ENCODE measurements at places on chromosomes 2 and 18.

DNA sequence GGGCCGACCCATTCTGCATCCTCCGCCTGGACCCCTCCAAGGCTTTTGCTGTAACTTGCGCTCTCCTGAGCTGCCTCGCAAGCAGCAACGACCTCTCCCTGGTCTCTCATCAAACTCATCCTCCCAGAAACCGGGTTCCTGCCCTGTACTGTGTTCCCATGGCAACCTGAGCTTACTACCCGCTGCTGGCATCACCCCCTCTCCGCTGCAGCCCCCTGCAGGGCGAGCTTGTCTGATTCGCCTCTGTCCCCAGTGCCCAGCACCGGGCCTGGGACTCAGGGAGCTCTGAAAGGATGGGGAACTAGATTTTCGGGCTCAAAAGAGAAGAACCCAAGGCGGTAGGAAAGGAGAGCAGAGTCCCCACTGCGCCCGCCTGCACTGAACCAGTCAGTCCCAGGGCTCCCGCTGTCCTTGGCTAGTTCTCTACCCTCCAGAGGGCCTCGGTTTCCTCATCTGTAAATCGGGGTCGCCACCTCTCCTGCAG is 463 bp downstream of the HS1BP3 start:
- DNase-seq = no peak

DNA sequence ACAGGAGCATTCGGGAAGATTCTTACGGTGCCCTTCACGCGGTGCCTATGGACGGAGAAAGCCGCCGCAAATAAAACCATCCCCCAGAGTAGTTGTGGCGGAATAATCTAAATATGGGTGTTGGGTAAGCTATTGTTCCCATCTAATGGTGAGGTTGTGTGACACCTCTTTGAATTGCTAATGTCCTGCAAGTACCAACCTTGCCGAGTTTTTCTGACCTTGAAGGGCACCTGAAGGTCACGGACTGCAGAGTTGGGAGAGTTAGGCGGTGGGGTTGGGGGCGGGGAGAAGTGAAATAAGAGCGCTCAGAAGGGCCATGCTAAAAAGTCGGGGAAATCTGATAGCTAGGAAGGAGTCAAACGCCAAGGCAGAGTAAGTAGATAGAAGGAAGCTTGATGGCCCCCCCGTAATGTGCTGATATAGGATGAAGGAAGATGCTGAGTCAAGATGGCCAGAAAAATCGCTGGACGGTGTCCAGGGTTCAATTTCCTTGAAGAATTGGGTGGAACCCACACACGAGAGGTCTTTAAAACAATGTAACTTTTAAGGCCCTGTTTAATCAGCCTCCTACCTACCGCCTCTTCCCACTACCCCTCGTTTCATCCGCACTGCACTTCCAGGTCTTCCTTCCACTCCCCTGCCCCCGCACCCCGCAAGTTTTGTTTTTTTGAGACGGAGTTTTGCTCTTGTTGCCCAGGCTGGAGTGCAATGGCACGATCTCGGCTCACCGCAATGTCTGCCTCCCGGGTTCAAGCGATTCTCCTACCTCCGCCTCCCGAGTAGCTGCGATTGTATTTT is 600 bp downstream of the KATNAL2 start:
- DNase-seq = no peak

DNA sequence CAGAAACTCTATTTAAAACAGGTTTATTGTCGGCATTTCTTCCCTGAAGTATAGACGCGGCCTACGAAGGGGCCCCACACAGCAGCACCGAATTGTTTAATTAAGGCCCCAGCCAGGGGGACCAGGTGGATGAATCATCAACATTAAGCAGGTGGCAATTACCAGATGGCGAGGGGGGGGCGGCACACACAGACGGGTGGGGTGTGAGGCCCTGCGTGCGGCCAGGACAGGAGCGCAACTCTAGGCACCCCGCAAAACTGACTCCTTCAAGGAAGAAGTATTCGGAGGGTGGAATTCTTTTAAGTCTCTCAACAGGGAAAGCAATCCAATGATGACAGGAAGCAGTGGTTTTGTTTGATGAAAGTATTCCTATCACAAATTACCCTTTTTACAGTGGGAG is 830.4 kb downstream of the GALR1 start:
- DNase-seq = no peak

DNA sequence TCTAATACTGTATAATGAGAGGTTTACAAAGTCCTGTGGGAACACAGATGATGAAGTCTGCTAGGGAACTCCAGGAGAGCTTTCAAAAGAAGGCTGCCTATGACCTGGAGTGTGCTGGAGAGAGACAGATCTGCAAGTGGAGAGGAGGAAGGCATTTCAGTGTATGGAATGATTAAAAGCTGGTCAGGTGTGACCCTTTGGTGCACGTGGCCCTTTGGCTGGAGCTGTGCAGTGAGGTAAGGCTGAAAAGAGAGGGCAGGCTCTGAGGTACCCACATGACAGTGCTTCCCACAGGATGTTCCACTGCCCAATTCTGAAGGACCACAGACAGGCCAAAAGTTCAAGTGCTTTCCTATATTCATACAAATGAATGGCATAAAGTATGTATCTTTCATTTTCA is 157.1 kb downstream of the DYM start:
- no peak for DNase-seq

GRCh38 chr2:46872902-46873603 is 42.6 kb downstream of the MCFD2 start:
- DNase-seq = no peak

DNA sequence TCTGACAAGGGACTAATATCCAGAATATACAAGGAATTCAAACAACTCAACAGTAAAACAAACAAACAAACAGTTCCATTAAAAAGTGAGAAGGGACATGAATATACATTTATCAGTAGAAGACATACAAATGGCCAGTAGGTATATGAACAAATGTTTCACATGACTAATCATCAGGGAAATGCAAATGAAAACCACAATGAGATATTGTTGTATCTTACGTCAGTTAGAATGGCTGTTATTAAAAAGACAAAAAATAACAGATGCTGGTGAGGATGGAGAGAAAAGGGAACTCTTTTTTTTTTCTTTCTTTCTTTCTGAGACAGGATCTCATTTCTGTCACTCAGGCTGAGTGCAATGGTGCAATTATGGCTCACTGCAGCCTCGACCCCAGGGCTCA is 175.5 kb downstream of the CAMKMT start:
- no peak for DNase-seq

- DNase-seq = no peak
Observed at GRCh38 chr2:149816756-149817551, 229.4 kb upstream of the MMADHC start.

- no peak for DNase-seq
Observed at GRCh38 chr2:1324884-1325283, 88.4 kb upstream of the TPO start.

- DNase-seq = no peak
Observed at GRCh38 chr18:57150828-57151227, 3.9 kb downstream of the BOD1L2 start.

DNA sequence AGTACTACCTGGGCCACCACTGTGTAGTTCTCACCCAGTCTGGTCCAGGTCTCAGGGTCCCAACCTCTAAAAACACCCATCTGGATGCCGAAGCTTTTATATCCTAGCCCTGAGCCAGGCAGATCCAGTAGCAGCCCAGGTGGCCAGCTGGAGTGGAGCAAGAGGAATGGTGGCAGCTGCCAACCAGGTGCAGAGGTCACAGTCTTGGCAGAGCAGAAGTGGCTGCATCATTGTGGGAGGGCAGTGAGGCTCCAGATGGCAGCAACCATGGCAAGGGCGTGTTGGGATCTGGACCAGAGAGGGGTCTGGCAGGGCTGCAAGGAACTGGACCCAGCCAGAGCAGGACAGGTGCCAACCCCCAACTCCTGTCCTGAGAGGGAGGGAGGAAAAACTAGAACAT is 72.2 kb upstream of the AGAP1 start:
- no peak for DNase-seq

DNA sequence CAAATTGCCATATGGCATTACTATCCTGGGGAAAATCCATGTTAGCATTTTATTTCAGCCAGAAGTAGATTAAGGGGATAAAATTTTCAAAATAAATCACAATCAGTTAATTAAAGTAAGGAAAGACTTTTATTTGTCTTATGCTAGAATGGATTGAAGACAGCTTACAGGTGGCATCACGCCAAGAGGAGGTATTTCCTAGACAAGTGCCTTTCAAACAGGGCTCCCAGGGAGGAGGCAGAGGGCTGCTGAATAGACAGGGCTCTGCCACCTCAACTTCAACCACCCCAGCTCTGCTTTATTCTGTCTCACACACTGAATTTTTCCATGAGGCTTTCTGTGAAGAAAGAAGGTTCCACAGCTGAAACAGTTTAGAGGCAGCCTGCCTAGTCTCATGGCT is 12.2 kb downstream of the CCDC68 start:
- no peak for DNase-seq

- no peak for DNase-seq
Observed at GRCh38 chr2:186309901-186310300, 176.2 kb upstream of the ZC3H15 start.

DNA sequence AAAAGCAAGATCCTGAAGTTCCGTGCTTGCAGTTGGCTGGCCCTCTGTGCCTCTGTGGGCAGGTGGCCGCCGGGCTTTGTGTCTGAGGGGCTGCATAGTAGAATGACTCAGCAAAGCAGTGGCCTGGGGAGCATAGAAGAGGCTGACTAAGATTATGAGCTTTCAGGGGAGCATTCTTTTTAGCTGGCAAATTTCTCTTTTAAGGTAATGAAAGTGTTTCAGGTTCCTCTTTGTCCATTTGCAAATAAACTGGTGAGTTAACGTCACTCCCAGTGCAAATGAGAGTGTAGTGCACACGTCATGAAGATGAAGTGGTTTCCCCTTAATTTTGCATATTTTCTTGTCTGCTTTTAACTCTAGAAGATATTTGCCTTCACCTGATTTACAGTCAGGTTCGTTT is 98.6 kb downstream of the BCL2L11 start:
- DNase-seq = no peak

DNA sequence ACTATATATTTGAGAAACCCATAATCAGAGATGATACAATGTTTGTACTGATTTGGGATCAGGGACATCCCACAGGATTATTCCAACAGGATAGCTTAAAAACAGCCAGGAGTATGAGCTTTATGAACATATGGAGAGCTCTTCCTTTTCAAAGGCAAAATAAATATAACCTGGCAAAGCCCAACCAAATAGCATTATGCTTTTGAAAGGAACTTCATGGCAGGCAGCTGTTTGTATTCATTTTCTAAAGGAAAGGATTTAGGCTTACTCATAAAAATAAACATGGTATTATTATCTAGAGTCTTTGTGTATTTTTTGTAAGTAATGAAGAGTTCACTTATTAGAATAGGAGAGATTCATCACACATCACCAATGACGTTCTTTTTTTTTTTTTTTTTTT is 44.4 kb downstream of the CCDC195 start:
- DNase-seq = no peak

GRCh38 chr2:67399831-67400489 is 2.8 kb downstream of the ETAA1 start:
- DNase-seq = no peak

GRCh38 chr18:7619676-7620075 is 52.6 kb downstream of the PTPRM start:
- DNase-seq = no peak

GRCh38 chr18:77337604-77338003 is 88.0 kb downstream of the GALR1 start:
- no peak for DNase-seq

DNA sequence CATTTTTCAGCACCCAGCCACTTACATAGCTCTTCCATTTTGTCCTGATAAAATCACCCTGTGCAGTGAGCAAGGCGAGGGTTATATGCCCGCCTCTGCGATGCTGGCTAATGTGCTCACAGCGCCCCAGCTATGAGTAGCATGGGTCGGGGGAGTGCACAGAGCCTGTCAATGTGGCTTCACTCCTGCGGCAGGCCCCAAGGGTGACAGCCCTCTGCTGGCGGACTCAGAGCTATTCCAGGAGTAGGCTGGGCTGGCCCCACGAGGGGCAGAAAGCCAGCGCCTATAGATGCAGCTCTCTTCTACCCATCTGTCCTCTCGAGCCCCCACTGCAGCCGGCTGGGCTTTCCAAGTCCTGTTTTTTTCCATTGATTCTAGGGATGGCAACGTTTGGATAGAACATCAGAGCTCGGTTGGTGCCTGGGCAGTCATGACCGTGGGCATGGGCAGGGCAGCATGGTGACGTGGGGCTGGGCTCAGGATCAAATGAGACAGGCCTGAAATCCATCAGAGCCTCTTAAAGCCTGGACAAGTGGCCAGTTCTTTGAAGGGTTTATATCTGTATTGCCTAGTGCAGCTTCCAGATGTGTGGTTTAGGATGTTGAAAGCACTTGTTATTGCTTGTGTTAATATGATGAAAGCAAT is 134.7 kb downstream of the MCFD2 start:
- DNase-seq = no peak

GRCh38 chr2:201785135-201785534 is 4.4 kb upstream of the ALS2 start:
- no peak for DNase-seq

- DNase-seq = no peak
Observed at GRCh38 chr2:141079231-141079630, 1051.6 kb downstream of the LRP1B start.

DNA sequence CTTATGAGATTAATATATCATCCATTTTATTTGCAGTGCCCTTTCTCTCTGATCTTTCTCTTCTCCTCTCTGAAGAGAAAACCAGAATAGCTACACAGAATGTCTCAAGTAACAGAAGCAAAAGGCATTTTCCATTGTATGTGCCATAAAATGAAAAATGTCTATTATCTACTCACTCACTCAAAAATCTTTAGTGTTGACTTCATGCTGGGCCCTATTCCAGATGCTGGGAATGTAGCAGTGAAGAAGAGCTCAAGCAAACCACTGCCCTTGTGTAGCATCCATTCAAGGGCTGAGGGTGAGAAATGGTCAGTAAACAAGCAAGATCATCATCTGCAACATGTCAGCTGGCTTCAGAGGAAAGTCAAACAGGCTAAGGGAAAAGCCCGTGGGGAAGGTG is 427.7 kb downstream of the METTL4 start:
- no peak for DNase-seq

GRCh38 chr2:171287036-171287571 is 126.4 kb upstream of the TLK1 start:
- no peak for DNase-seq
